ENCODE measurements at places on chromosomes 6 and 20.

- no peak for DNase-seq
These were observed 12.4 kb downstream of the LY86 start for GRCh38 chr6:6600875-6601274.

- DNase-seq = no peak
These were observed 39.3 kb upstream of the KHDC1 start for GRCh38 chr6:73302339-73302738.

DNA sequence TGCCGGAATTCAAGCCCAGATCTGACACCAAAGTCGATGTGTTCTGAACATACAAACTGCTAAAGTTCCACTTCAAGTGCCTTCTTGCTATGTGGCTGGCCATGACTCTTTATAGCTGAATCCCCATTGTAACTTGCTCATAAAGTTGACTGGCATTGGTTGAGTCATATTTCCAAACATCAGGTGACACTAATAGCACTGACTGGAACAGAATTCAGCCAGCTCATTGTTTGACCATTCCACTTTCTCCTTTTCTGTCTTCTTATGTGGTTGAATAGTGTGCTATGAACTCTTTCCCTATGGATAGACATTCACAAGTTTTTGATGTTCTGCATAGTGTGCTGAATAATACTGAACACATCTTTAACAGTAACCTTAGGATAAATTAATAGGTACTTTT is 266.2 kb upstream of the ZFP64 start:
- DNase-seq = no peak

- DNase-seq = no peak
These were observed 194.0 kb downstream of the ARHGAP18 start for GRCh38 chr6:129516005-129516404.

DNA sequence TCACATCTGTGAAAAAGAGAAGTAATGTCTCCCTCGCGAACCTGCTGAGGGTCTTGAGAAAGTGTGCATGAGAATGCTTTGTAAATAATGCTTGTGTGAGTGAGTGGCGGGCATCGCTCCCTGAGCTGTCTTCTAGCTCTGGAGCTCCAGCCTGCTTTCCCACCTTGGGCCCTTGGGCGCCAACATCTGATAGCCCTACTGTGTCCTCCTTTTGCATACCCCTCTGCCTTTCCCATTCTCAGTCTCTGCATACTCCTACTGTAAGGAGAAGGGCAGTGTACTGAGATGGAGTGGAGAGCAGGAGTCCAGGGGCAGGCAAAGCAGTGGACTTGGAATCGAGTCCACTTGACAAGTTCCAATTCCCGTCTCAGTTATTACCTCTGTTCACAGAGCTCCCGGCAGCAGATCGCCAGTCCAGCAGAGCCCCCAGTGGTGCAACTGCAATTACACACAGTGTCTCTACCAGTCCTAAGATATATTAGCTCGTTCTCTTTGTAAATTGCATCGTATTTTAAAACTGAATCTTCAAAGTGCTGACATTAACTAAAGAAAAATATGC is 847 bp upstream of the NCR2 start:
- DNase-seq = no peak

DNA sequence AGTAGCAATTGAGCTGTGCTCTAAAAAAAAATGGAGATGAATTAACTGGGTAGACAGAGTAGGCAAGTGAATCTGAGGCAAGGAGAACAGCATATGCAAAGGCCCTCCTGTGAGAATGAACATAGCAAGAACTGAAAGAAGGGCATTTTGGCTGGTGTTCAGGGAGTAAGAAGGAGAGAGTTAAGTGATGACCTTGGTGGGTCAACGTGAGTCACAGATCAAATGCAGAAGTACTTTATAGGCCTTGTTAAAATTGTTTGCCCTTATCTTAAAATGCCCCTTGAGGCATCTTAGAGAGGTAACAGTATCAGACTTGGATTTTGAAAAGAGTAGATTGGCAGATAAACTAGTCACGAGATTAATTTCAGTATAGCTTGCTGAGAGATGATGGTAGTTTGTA is 24.5 kb downstream of the NDUFAF5 start:
- DNase-seq = no peak

- peak; percentile 93 for DNase-seq
These were observed 18.7 kb downstream of the SERPINB6 start for GRCh38 chr6:2952557-2953095.

GRCh38 chr20:37479925-37480691 is 40.9 kb upstream of the NNAT start:
- no peak for DNase-seq

- DNase-seq = no peak
These were observed 305.6 kb downstream of the NRN1 start for GRCh38 chr6:5701174-5701573.

GRCh38 chr20:19000078-19000477 is 186.5 kb downstream of the SCP2D1 start:
- no peak for DNase-seq

GRCh38 chr20:50345712-50346373 is 155.2 kb downstream of the CEBPB start:
- no peak for DNase-seq

GRCh38 chr6:169320013-169320412 is 66.4 kb upstream of the THBS2 start:
- DNase-seq = no peak

GRCh38 chr6:109456111-109456583 is 575 bp upstream of the MICAL1 start:
- no peak for DNase-seq

DNA sequence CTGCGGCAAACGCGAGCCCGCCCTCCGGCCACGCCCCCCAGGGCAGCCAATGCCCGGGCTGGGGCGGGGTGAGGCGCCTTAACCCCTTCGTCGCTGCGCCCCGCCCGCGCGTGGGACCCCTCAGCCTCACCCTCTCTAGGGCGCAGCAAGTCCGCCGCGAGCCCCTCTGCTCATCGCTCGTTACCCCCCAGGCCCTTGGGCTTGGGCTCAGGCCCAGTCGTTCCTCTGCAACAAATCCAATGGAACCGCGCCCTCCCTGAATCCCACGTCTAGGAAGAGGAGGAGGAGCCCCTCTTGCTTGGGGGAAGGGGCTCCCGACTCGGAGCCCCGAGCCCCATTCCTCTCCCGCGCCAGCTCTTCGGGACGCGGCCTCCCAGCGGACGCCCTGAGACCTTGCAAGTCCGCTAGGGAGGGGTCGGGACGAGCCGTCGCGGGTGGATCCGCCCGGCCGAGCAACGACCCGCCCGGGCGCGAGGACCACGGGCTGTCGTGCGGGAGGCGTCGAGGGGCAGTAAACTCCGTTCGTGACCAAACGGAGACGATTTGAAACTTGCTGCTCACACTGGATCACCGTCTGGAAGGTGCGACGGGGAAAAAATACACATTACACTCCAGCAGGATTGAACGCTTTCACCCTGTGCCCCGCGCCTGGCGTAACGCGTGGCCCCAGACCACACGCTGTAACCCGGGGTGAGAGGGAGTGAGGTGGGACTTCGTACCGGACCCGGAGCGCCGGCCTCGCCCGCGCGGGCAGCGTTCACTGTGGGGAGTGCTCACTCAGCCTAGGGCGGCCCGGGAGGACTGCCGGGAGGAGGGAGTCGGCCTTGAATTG is 477 bp upstream of the LZTS3 start:
- DNase-seq = peak; percentile 95

- DNase-seq = no peak
These were observed 464.1 kb upstream of the ARID1B start for GRCh38 chr6:156313037-156313436.

DNA sequence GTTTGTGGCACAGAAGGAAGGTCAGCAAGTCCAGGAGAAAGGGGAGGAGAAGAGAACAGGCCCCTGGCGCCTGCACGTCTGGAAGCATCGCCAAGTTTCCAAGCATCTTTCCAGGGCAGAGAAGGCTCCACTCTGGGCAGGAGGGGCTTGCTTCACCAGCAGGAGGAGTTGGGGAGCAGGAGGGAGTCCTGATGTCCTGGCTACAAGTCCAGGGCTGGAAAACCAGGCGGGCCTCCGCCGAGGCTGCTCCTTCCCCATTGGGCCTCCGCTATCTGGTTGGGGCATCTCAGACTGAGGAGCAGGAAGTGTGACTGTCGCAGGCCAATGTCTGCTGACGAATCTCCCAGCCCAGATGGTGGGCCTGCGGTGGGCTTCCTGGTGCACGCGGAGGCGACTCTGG is 421.9 kb downstream of the PREX1 start:
- peak; percentile 41 for DNase-seq

DNA sequence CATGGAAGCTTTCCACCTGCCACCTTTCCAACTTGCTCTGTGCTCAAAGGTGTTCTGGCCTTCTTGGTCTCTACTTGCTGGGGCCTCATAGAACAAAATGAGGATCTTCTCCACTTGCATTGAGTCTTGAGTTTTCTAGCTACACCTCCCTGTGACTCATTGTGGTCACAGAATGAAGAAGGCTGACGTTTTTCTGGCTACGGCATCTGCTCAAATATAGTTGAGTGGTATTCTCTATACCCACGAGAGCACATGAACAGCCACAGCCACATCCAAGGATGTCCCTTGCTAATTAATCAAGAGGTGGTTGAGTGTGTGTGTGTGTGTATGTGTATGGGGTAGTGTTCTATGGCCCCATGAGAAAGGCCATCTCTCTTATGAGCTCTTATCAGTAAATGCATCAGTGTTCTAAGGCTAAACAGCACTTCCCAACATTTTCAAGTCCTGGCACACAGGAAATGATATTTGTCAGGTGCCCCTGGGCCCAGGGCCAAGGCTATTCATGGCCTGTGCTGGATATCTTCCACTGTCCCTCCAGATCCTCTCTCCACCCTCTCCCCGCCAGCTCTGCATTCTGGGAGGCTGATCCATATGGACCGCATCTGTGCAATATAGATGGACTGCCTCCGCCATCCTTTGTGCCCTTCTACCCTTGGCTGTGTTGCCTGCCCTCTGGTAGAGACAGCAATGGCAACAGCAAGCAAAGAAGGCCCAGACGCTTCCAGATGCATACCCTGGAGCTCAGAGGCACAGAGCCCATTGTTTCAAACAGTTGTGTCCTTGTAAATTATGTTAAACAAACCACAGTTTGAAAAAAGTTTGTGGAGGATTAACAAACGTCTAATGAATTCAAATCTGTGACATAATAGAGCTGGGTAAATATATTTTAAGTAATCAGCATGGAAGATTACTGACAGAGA is 150.2 kb downstream of the LRFN2 start:
- DNase-seq = no peak

- no peak for DNase-seq
These were observed 489.1 kb downstream of the PREX1 start for GRCh38 chr20:48338717-48339116.
